Activated naive CD4-positive, alpha-beta T cell (primary cell): ENCODE measurements at places on chromosomes 7 and 10.

GRCh38 chr7:158751199-158751598 is 46.6 kb upstream of the NCAPG2 start:
- no peak for DNase-seq

DNA sequence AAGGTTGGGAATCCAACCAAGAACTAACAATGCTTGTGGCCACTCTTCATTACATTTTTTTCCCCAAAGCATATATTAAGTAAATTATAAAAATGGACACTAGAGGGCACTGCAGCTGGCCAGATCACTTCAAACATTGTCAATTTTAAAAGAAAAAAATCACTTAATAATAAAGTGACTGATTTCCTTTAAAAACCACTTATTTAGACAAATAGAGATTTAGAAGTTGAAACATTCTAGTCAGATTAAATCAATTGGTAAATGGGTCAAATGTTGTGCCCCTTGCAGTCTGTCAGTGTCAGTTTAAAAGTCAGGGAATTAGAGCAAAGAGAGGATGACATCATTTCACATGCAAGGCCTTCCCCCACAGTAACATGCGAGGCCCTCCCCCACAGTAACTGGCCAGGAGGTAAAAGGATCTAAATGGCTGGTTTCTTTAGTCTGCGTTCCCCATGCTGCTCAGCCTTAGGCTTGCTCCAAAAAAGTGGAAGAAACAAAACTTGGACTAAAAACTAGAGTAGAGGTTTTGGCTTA is 177.9 kb downstream of the SKAP2 start:
- DNase-seq = no peak

DNA sequence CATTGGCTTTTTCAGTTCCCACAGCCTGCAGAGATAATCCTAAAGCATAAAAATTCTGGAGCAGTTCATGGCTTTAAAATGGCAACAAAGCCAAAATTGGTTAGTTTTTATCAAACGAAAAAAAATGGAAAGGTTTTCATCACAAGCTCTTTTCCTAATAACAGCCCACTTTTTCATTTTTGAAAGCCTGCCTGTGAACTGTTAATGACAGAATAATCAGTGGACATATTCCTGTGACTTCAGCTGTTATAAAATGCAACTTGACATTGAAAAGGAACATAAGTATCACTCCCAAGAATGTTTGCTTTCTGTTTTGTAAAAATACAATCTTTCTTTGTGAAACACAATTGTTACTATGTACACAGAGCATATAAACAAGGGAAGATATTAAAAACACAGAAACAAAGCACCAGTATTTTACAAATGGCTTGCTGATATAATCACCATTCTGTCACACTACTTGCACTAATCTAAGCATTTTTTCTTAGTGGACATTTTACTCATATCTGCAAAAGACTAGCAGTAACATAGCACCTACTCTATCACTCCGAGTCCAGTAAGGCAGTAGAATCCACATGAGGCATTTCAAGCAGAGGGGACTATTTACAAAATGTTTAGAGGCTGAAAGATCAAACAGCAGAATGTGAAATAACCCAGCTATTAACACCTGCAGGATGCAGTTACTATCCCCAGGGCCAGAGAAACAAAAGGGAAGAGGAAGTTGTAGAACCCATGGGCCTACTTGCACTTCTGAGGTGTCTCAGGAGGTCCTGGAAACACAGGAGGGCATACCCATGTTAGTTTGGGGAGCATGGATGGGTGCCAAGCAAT is 26.4 kb downstream of the MACC1 start:
- DNase-seq = no peak

DNA sequence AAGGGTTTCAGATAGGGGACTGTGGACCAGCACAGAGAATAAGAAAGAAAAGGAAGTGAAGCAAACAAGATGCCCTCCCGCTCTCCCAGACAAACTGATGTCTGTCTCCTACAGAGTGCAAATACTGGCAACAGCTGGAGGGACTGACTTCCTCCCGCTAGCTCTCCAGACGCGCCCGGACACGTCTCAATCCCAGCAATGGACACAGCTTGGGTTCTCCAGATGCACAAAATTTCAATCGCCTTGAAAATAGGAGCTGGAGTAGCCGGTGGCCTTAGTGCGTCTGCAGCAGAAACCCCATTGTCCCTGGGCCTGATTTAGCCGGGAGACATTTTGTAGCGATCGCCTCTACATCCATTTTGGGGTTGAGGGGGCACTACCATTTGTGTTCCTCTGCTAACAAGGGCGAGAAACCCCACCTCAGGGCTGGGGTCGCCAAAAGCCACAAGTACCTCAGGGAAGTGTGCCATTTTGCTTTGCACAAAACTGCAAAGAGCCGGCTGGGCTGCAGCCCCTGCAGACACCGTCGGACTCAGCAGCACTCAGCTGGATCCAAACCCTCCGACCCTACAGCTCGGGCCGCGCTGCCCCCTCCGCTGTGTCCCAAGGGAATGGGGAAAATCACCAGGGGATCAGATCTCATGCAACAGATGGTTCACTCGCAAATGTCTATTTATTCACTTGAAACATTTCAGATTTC is 5.9 kb downstream of the CPA2 start:
- DNase-seq = no peak

GRCh38 chr10:34698248-34698831 is 116.8 kb downstream of the PARD3 start:
- no peak for DNase-seq

DNA sequence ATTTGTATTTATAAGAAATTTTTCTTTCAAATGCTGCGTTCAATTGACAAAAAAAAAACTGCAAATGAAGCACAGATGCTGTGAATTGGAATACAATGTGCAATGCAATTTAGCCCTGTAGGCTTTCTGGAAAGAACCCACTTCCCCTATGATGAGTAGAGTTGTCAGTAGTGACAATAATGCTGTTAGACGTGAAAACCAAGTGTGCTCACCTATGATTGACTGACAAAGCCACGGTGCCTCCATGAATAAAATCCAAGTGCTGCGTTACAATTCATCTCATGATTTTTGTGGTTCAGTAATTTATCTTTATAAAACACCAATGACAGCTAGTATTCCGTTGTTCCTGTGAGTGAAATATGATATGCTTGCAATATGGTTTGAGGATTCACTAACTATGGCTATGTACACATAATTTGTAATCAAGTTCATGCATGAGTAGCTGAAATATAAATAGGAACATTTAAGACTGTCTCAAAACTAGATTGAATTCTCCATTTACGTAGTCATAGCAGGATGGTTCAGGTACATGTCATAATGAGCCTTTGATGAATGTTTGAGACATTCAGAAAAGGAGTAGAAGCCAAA is 1160.3 kb downstream of the CNTNAP2 start:
- no peak for DNase-seq

DNA sequence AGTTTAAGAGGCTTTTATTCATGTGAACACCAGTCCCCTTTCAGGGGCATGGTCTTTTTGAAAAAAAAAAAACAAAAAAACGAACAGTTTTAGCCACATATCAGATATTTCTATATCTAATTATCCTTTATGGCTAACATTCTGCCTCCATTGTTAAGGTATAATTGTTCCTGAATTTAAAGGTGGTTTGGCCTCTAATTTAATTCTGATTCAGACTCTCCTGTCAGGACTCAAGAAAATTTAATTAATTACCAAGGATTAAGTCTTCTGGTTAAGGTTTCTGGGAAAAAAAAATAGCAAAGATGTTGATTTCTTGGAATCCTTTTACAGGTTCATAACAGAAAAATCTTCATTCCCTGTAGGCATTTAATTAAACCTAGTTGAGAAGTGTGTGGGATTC is 27.4 kb downstream of the COL1A2 start:
- no peak for DNase-seq

DNA sequence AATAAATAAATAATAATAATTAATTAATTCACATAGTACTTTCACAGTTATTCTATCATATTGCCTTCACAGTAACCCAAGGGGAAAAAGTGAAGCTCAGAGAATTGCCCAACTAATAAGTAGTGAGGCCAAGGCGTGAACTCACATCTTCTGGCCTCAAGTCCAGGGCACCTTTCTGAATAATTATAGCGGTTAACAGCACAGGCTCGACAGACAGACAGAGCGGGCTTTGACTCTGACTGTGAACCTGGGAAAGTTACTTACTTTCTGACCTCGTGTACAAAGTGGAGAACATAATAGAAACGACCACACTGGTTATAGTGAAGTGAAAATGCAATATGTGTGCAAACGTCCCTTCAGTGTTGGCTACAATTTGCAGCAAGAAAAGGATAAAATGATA is 5.7 kb upstream of the SMKR1 start:
- no peak for DNase-seq

- DNase-seq = no peak
Observed at GRCh38 chr7:88200789-88201188, 19.0 kb downstream of the SRI start.

GRCh38 chr7:33215992-33216391 is 86.6 kb downstream of the BBS9 start:
- no peak for DNase-seq

- no peak for DNase-seq
Observed at GRCh38 chr7:99399597-99399996, 8.8 kb downstream of the PDAP1 start.

DNA sequence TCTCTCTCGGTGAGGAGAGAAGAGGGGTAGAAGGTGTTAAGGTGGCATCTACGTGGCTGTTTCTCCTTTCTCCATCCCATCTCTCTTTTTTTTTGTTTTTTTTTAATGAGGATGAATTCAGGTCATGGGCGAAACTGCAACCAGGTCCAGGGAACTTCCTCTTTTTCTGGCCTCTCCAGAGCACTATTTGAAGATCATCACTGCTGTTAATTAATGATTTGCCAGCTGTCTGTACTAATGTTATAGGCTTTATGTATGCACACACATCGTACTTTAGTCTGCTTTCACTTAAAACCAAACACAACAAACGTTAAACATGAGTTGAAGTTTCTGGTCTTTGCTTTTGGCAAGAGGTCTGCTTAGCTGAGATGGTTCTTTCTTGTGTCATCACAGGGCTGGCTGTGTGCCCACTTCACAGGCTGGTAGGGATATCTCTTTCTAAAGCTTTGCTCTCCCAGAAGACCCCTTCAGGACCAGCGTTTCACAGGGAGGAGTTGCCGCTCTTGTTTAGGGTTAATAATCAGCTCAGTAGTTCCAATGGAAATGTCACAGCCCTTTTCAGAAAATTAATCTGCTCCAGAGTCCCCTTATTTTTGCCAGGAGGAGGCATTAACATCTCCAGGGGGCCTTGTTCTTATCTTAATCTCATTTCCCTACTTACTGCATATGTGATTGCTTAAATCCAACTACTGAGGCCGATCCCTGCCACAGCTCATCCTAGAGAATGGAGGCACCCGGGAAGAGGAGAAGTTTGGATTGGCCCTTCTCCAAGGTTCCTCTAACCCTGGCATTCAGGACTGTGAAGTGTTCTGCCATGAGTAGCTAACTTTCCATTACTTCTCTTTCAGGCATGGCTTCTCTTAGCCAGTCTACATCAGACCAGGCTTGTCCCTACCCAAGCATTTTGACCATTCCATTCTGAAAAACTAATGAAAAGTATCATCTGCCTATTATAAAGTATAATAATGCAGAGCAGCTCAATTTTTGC is 273.9 kb upstream of the NFE2L3 start:
- no peak for DNase-seq

GRCh38 chr7:57343901-57344622 is 105.9 kb upstream of the ZNF716 start:
- no peak for DNase-seq

DNA sequence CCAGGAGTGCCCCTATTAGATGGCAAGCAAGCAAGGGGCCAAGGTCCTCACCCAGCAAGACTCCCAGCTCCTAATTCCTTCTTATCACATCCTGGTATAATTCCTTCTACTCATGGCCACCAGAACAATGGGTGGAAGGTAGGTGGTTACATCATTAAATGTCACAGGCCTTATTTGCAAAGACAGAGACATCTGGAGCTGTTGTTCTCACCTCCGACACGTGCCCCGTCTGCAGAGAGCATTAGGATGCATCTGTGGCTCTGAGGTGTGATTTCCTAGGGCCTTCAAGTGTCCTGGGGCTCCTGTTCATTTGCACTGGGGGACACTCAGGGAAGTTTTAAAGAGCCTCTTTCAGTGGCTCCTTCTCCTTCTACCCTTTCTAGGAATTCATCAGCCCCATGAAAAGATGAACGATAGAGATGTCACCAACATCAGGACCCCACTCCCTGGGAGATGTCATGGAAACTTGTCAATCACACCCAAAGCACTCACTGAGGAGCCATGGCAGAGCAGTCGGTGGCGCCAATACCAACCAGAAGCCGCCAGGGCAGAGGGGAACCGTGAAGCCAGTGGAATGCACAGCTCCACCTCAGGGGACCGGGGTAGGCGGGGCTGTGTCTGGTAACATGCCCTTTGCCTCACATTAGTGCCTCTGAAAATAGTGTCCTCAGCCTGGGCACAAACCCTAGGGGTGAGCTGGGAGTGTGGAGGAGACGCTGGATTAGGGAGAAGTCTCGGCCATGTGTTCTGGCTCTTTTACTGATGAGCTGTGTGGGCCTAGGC is 2.9 kb upstream of the ATP6V0E2 start:
- DNase-seq = no peak

GRCh38 chr10:119595134-119595675 is 1.6 kb downstream of the TIAL1 start:
- DNase-seq = no peak

GRCh38 chr10:18918532-18918931 is 130.1 kb upstream of the MALRD1 start:
- no peak for DNase-seq
